ENCODE measurements at places on chromosomes 16 and 17.

DNA sequence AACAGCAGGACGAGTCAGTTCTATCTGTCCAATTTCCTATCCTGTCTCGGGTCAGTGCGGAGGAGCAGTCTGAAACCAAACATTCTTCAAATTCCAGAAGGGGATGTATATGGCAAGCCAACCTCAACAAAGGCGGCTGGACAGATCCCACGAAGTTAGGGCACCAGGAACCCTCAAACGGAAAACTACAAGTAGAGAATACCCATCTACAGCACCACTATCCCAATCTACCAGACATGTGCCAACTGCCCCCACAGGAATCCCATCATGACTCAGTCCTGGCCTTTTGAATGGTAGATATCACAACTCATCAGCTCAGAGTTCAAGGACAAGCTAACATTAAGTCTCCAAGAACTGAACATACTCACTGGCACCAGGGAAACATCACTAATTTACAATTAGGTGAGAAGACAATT is 2.3 kb downstream of the NAT9 start:
- DNase-seq: no peak

DNA sequence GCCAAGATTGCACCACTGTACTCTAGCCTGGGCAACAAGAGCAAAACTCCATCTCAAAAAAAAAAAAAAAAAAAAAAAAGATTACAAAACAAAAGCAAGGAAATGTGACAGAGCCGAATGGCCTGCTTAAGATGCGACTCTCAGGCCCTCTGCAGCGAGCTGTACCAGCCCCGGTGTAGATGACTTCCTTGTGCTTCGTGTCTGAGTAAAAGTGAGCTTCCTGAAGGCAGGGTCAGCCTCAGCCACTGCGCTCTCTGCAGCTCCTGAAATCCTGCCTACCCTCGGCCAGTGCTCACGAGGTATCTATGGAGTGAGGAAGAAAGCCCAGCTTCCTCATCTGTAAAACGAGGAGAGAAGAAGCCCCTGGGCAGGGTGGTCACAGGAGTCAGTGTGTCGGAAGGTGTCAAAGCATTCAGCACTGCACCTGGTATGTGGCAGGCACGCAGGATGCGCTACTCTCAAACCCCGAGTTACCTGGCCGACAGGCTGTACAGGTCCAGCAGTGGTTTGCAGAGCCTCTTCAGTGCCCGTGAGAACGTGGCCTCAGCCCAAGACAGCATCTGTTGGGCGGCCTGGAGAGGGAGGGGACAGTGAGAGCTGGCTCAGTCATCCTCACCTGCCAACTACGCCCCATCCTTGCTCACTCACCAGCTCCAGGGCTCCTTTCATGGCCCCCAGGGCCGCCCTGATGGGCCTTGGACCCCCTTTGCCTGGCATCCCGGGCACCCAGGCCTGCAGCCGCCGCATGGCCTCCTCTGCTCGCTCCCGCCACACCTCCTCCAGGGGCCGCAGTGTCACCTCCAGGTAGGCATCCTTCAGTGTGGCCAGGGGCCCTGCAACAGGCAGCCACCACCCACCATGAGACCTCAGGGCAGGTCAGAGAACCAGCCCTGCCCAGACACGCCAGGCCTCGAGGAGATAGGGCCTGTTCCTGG is 44.6 kb downstream of the RMI2 start:
- DNase-seq: no peak

DNA sequence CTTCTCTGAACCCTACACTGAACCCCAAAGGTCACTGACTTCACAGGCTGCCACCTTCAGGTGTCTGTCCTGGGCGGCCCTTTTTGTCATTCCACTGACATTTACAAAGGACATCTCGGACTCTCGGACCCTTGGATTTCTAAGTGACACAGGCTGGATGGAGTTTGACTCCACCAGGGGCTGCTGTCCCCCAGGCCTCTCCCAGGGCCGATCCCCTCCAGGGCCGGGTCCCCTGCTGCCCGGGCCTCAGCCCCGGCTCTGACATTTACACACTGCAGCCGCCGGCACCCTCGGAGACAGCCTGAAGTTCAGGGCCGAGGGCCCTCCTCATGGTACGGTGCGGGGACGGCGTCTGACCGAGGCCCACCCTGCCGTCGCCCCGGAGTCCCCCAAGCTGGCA is 24.1 kb downstream of the CACNA1H start:
- DNase-seq: no peak

GRCh38 chr17:28406473-28406814 is 432 bp upstream of the SLC46A1 start:
- no peak for DNase-seq

DNA sequence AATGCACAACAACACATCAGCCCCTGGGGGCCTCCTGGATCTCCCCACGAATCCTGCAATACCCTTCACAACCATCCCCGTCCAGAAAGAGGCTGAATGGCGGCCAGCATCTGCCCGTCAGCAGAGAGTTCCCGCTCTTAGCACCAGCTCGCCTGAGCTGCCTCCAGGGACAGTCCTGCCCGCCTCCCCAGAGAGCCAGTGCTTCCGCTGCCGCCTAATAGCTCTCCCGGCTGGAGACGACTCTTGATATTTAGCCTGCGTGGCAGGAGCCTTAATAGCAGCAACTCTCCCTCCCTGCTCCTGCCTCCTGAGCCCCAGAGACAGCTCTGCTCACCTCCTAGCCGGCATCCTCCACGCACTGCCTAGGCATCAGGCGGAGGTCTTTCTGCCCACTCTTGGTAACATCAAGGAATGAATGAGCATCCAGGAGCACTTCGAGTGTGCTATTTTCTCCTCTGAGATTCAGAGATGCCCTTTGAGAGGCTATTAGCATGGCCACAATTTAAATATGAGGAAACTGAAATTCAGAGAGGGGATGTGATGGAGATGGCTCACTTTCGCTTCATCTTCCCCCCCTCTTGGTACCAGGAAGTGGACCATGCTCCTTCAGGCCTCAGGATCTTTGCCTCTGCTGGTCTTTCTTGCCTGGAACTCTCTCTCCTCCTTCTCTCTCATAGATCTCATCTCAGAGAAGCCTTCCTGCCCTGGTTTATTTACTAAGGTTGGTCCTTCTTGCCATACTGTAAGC is 67.9 kb downstream of the RAI1 start:
- DNase-seq: no peak

DNA sequence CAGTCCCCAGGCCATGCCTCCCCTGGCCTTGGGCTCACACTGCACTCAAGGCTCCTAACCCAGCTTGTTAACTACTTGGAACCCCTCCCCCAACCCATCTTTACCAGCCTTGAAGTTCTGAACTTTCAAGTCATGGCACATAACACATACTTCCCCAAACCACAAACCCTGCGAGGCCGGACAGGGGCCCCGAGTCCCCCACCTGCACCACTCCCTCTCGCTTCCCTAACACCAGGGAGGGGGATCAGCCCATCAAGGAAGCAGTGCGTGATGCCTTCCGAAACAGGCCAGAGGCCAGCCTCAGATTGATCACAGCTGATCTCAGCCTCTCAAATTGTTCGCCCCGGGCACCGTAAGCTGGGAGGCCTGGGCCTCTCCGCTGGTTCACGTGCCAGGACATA is 3.0 kb upstream of the NLRC3 start:
- DNase-seq: no peak

- DNase-seq: no peak
Observed at GRCh38 chr16:24164416-24164815, 91.7 kb upstream of the CACNG3 start.

- DNase-seq: peak; percentile 20
Observed at GRCh38 chr16:50742576-50743200, 802 bp downstream of the CYLD start.

GRCh38 chr17:36690190-36690589 is 88.8 kb downstream of the MRM1 start:
- no peak for DNase-seq

DNA sequence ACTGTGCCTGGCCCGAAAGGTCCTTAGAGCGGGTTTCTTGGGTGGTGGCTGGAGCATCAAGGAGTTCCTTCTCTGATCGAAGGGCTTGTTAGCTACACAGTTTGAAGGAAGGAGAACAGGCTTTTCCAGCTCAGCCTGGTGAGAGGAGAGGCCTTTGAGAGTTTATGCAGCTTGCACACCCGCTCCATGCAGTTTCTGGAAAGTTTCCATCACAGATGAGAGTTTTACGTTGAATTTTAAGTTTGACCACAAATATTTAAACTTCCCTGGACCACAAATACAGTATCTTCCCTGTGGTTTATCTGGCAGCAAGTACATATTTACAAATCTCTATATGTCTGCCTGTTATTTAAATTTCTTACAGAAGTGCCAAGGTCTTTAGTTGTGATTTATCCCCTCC is 56.8 kb downstream of the HIC1 start:
- DNase-seq: no peak

- DNase-seq: no peak
Observed at GRCh38 chr17:63412234-63412633, 33.9 kb downstream of the CYB561 start.

- no peak for DNase-seq
Observed at GRCh38 chr16:78035012-78035411, 12.7 kb downstream of the CLEC3A start.

GRCh38 chr16:71359431-71359830 is 908 bp downstream of the CALB2 start:
- no peak for DNase-seq

- DNase-seq: no peak
Observed at GRCh38 chr17:45573924-45574770, 83.6 kb upstream of the PLEKHM1 start.

DNA sequence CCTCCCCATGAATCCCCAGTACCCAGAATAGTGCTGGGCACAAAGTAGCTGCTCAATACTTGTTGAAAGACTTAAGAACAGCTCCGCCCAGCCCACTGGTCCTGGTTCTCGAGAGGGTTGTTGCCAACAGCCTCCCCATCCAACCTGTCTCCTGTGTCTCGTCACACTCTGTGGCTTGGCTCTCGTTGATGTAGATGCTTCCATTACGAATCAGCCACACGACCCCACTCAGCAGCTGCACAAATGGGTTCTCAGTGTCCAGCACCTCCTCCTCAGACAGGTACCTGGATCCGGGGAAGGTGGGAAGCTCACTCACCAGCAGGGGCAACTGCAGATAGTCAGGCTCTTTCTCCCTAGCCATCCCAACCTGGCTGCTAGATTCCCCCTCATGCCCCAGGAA is 2.1 kb downstream of the NAGPA start:
- no peak for DNase-seq

DNA sequence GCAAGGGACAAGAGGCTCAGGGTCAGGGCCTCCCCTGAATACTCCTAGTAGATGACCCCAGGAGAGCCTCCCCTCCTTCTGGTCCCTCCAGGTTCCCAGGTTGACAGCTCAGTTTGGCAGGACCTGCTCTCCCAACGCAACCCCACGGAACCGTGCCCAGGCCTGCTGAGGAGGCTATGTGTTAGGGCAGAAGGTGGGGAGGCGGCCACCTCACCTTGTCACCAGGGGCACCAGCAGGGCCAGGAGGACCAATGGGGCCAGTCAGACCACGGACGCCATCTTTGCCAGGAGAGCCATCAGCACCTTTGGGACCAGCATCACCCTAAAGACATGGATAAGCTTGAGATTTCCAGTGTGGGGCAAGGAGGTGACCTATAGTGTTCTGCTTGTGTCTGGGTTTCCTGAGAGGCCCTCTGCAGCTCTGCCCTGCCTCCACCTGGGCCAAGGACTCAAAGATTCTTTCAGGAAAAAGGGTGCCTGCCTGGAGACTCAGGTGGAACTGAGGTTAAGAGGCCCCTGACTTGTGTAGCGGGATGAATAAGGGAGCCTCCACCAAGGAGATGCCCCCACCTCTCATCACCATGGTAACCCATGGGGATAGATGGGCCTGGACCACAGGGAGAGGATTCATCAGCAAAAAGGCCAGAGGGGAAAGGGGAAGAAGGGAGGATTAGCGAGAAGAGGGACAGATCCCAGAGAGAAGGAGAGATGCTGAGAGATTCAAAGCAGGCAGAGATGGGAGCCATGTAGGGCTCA is 10.7 kb downstream of the COL1A1 start:
- DNase-seq: no peak

DNA sequence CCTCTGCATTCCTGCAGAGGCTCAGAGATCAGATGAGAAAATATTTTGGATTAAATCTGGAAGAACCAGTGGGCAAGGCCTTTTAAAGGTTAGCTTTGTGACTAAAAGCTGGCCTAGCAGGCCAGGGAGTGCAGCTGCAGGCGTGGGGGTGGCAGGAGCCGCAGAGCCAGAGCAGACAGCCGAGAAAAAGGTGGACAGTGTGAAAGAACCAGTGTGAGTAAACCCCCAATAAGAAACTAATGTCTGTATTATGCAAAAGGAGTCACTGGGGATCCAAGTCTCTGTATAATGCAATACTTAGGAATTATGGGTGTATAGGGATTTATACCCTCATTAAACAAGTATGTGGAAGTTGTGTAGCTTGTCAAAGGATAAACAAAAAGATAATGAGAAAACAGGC is 21.4 kb upstream of the SPACA3 start:
- no peak for DNase-seq

DNA sequence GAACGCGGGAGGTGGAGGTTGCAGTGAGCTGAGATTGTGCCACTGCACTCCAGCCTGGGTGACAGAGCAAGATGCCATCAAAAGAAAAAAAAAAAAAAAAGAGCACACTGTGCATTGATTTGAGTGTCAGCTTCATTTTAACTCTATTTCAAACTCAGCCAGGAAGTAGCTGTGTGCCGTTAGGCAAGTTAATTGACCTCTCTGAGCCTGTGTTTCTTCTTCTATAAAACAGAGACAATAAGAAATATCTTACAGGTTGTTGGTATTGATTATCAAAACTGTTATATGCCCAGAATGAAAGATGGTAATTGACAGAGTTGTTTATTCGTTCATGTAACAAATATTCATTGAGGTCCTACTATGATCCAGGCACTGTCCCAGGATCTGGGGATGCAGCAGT is 83.3 kb downstream of the CMC2 start:
- no peak for DNase-seq

- no peak for DNase-seq
Observed at GRCh38 chr17:41629826-41630670, 5.7 kb upstream of the KRT17 start.

GRCh38 chr16:87123356-87124001 is 193.7 kb downstream of the C16orf95 start:
- no peak for DNase-seq

DNA sequence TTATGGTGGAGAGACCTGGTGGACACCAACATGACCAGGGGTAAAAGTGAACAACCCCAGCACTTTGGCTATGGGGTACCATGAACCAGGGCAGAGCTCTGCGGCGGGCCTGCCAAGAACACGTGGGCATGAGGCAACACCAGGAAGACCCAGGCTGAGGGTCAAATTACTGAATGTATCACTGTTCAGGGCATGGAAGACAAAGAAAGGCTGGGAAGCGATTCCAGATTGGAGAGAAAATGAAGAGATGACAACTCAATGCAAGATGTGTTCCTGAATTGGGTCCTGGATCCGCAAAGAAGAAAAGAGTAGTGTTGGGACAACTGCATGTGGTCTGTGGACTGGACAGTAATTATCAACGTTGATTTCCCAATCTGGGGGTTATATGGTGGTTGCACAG is 19.8 kb downstream of the SPHK1 start:
- DNase-seq: no peak

- DNase-seq: no peak
Observed at GRCh38 chr17:79482727-79483521, 127.9 kb downstream of the RBFOX3 start.

- DNase-seq: no peak
Observed at GRCh38 chr16:80454802-80455201, 86.0 kb upstream of the DYNLRB2 start.

- DNase-seq: no peak
Observed at GRCh38 chr17:35981908-35982330, 622 bp upstream of the CCL16 start.

GRCh38 chr16:5073279-5073629 is 1.6 kb downstream of the ALG1 start:
- no peak for DNase-seq
